ENCODE measurements at places on chromosomes 2 and 18.

GRCh38 chr18:11570769-11571412, 38.5 kb upstream of the SLC35G4 start:
- DNase-seq: no peak

DNA sequence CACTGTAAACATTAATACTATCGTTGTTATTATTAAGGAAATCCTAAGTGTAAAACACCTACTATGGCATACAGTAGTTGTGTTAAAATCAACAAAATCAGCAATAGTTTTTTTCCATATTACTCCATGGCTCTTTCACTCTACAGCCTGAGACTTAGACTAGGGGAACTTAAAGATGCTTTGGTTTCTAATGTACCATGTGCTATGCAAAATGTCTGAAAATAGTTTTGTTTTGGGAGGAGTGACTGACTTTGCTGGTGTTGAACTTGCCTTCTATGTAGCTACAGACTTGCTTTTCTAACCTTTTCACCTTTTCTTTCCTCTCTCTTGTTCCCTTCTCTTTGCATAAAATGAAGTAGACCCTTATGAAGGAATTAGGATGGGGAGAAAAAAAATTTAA, 159.0 kb upstream of the CCDC195 start:
- DNase-seq: no peak

GRCh38 chr2:15995603-15996002, 55.3 kb downstream of the MYCN start:
- DNase-seq: no peak

- no peak for DNase-seq
Observed at GRCh38 chr18:52319424-52319983, 20.5 kb upstream of the DCC start.

- DNase-seq: peak; percentile 20
Observed at GRCh38 chr2:84938194-84938879, 32.6 kb upstream of the KCMF1 start.

DNA sequence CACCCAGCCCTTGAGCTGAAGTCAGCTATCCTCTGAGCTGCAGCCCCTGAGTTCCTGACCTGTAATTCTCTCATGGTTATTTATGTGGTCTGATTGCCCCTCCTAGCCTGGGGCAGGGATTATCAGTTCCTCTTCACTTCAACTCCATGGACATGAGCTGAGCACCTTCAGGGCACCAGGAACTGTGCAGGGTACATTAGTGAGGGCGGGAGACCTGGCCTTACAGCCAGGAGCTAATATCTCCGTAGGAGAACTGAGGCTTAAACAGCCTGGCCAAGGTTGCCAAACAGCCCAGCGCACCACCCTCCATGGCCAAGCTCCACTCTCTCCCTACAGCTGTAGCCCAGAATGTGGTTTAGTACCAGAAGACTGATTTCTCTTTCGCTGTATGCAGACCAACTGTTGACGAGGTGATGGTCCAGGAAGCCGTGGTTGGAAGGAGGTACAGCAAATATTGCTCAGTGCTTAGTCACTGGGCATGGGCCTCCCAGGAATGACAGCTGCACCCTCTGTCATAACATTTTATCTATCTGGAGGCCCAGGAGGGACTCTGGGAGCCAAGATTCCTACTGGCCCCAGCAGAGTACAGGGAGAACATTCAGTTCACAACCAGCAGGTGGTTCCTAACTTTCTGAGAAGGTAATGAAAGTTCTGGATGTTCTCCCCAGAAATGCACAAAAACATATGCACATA, 228.7 kb upstream of the SIX2 start:
- peak; percentile 59 for DNase-seq

DNA sequence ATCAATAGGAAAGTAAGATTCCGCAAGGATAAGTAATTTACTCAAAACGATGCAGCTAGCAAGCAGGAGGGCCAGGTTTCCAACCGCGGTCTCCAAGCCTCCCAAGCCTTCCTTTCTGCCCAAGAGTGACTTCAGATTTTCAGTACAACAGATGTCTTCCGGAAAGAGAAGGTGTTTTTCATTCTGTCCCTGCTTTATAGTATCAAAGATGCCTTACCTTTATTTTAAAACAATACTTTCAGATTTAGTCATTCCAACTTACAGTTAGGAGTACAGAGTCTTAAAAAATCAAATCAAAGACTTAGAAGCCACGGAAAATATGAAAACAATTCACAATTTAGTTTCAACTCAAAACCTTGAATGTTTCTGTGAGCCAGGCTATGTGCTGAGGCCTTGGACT, 43.6 kb downstream of the CYB5A start:
- DNase-seq: no peak

GRCh38 chr2:6671913-6672312, 193.8 kb downstream of the CMPK2 start:
- no peak for DNase-seq

DNA sequence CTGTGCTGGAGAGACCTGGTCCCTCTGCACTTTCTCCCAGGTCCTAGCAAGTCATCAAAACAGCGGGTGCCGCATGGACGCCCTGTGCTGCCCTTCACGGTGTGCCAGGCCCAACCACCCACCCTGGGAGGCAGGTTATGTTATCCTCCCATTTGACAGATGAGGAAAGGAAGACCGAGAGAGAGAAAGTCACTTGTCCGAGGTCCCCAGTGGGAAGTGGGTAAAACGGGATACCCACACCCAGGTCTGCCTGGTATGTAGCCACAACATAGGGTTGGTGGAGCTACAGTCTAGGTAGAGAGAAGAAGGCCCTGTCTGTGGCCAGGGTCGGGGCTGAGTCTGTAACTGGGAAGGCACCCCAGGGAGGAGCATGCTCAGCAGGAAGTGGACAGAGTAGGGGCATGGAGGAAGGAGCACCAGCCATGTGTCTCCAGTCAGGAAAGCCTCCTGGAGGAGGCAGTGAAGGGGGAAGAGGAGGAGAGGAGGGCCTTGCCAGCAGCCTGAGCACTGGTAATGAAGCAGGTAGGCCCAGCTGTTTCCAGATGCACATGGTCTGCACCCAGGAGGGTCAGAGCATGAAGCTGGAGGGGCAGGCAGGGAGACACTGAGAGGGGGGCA, 98.4 kb downstream of the ZFP36L2 start:
- DNase-seq: no peak

GRCh38 chr2:168584911-168585310, 128.8 kb downstream of the CERS6 start:
- no peak for DNase-seq

- DNase-seq: no peak
Observed at GRCh38 chr2:227886149-227886548, 14.7 kb downstream of the DAW1 start.

DNA sequence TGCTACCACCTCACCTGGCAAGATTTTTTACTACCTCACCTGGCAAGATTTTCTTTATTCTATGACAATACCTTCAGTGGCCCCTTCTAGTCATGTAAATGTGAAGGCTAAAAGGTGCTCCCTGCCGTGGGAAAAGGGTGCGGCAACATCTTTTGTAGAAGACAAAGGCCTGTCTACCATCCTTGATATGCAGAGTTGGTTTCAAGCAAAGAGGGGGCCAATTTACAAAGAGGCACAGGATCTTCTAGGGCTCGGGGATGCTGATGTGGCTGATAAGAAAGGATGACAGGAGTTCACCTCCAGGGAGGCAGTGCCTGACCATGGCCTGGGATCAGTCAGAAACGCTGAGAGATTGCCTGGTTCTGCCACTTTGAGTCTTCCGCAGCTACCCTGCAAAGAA, 165.4 kb upstream of the SLC1A4 start:
- DNase-seq: no peak

DNA sequence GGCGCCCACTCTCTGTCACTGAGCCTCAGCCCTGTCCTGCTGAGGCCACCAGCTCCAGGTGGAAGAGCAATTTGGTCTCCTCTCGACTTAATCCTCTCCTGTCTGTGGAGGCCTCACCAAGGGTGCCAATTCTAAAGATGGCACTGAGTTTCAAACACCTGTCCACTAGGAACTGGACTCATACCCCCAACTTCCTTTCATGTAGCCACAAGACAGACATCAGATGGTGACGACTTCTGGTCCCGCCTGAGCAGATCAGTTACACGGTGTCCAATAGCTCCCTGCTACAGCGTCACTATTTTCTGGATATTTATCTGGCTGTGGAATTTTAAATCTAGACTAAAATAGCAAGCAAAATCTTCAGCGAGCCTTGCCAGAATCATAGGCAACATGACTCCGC, 24.5 kb upstream of the SP5 start:
- no peak for DNase-seq

- DNase-seq: peak; percentile 41
Observed at GRCh38 chr2:28683100-28683706, 68.4 kb upstream of the PPP1CB start.

GRCh38 chr18:63309422-63309821, 10.1 kb downstream of the BCL2 start:
- DNase-seq: no peak

GRCh38 chr2:30115141-30115980, 31.4 kb upstream of the YPEL5 start:
- peak; percentile 85 for DNase-seq

GRCh38 chr2:15040429-15041084, 408.0 kb downstream of the LRATD1 start:
- DNase-seq: no peak

DNA sequence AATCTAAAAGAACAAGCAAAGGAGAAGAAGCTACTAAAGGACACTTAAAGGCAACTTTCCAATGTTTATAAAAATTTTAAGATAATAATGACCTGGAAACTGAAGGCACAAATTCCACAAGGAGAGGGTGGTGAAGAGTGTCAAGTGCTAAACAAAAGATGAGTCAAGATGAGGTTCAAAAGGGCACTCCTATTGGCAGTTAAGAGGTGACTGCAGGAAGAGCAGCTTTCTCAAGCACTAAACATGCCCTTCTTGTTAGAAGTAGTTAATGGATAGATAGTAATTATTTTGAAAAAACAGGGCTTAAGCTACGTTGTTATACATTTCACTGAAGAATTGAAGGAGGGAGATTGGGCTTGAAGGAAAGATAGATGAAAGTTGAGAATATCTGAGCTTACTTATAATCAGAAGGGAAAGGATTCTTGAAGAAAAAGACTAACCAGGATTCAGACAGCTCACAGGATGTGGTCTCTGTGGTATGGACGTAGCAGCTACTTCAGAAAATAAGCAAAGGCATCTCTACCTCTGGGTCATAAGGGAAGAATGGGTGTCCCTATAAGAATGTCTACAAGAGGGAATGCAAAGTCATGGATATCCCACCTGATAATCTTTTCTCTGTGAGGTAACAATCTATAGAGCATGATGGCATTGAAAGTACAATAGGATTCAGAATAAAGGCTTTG, 454.7 kb upstream of the SLC39A10 start:
- no peak for DNase-seq

GRCh38 chr18:24234850-24235418, 96.1 kb downstream of the CABYR start:
- DNase-seq: no peak

GRCh38 chr2:40760071-40760666, 308.3 kb upstream of the SLC8A1 start:
- DNase-seq: peak; percentile 51

DNA sequence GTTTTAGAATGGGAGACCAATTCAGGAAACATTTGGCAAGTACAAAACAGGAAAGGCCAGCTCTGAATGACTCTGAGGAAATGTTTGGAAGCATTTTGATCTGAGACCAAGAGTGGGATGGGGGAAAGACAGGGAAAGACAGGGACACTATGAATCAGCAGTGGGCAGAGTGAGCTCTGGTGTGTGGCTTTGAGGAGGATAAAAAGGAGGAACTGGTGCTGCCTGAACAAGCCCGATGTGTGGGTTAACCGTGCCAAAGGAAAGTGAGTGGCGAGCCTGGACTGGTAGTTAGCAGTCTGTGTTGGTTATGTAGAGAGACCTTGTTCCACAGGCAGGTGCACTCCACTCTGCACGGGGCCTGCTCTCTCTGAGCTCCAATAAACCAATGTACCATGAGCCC, 5.3 kb downstream of the MFSD6 start:
- no peak for DNase-seq

GRCh38 chr2:236965021-236965840, 120.5 kb upstream of the COPS8 start:
- DNase-seq: no peak

- DNase-seq: no peak
Observed at GRCh38 chr2:66570471-66570870, 135.5 kb downstream of the MEIS1 start.

- no peak for DNase-seq
Observed at GRCh38 chr2:179130560-179130959, 80.6 kb upstream of the CCDC141 start.

GRCh38 chr18:61079714-61080113, 253.5 kb upstream of the CDH20 start:
- DNase-seq: no peak

- no peak for DNase-seq
Observed at GRCh38 chr2:47226923-47227220, 71.8 kb upstream of the STPG4 start.

DNA sequence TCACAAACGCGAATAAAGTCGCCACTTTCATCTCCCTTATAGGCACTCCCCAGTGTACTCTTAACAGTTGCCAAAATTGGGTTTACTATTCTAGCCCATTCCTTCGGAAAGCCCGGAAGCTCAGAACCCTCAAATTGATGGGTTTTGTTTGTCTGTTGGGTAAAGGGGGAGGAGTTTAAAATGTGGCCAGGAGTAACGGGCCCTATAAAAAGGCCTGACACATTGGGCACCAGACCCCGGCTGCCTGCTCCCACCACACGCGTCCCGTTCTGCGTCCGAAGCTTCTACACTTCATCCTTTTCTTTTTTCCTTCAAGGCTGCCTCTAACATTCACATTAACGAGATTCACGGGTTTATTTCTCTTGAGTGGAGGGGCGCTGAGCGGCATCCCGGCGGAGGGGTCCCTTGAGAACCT, 837 bp downstream of the NHEJ1 start:
- DNase-seq: no peak

GRCh38 chr2:235127931-235128330, 176.1 kb downstream of the SH3BP4 start:
- no peak for DNase-seq

- no peak for DNase-seq
Observed at GRCh38 chr2:115572746-115573145, 1130.3 kb downstream of the DPP10 start.

DNA sequence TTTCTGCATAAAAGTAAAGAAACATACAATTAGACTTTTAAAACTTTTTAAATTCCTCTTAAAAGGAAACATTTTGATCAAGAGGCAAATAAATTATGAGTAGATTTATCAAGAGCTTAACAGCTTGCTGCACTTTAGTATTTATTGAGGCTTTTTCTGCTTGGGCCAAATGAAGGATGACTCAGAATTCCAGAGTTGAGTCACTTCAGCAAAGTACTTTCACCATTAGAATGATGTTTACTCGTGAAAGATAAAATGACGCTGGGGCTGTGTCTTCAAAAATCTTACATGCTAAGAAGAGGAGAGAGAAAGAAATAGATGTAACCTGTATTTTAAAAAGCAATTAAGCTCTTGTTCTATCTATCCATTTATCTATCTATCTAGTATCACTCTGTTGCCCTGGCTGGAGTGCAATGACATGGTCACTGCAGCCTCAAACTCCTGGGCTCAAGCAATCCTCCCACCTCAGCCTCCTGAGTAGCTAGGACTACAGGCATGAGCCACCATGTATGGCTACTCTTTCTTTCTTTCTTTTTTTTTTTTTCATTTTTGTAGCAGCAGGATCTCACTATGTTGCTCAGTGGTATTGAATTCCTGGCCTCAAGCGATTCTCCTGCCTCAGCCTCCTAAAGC, 75.3 kb upstream of the RIOK3 start:
- DNase-seq: no peak

GRCh38 chr18:45664824-45665763, 49.8 kb downstream of the SLC14A2 start:
- peak; percentile 63 for DNase-seq

- no peak for DNase-seq
Observed at GRCh38 chr2:241565411-241565810, 6.9 kb downstream of the BOK start.
